ENCODE measurements at places on chromosomes 7 and 10.

- no peak for DNase-seq
These were observed 96.0 kb downstream of the GATA3 start for GRCh38 chr10:8150401-8150905.

DNA sequence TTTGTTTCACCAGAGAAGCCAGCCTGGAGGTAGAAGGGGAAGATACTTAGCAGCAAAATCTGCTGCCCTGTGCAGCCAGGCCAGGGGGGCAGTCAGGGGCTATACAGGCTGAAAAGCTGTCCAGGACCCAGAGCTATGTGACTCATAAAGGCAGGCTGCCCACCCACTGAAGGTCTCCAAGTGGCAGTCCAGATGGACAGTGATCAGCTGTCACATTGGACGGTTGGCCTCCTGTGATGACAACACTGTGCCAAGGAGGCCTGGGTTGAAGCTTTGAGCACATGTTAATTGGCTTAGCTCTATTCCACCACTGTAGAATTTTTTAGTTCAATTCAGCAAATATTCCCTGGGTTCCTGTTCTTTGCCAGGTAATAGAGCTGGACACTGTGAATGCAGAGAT is 577.3 kb upstream of the GALNT17 start:
- DNase-seq, result no peak

DNA sequence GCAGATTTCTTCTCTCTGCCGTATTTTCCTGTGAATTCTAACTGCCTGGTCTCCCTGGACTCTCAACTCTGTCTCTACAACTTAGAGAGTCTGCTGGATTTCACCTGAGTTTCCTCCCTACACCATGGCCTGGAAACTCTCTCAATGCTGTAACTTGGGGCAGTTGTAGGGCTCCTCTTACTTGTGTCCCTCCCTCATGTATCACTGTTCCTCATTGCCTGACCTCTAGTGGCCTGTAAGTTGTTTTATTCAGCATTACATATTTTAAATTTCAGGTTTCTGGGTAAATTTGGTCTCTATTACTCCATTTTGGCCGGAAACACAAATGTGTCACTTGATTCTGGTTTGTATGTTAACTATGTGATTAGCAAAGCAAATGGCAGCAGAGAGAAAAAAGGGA is 70.9 kb downstream of the DYNC1I1 start:
- DNase-seq, result peak; percentile 7

DNA sequence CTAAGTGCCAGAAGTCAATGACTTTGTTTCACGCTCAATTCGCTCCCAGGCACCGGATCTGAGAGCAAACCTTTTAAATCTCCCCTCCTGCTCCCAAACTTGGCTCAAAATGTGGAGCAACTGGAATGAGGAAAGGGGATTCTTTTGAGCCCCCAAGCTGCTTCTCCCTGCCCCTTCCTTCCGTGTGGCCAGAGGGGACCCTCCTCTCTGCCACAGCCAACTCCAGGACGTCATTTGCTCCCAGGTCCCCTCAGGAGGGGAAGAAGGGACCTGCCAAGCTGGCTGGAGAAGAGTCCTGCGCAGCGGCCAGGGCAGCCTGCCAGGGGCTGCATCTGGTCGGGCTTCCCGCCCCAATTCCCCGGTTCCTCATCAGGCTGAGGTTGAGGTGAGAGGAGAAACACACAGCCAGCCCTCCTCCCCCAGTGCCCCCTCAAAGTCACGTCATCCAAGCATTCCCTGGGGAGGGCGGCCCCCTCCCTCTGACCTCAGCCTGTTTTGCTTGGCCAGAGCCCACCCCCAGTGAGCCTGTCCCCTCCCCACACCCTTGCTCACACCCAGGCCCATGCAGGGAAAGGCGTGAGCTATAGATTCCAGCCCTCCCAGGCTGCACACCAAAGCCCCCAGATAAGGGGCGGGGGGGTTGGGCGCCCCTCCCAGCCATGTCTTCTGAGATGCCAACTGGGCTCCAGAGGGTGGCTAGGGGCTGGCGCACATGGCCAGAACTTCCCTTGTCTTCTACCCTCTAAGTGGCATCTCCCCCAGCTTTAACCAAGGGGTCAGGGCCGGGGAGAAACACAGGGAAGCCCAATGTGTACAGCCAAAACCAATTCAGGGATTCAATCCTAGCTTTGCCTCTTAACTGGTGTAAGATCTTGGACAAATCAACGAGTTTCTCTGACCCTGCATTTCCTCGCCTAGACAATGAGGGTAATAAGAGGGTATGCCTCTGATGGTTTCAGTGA is 35.0 kb downstream of the SH3PXD2A start:
- peak; percentile 12 for DNase-seq

DNA sequence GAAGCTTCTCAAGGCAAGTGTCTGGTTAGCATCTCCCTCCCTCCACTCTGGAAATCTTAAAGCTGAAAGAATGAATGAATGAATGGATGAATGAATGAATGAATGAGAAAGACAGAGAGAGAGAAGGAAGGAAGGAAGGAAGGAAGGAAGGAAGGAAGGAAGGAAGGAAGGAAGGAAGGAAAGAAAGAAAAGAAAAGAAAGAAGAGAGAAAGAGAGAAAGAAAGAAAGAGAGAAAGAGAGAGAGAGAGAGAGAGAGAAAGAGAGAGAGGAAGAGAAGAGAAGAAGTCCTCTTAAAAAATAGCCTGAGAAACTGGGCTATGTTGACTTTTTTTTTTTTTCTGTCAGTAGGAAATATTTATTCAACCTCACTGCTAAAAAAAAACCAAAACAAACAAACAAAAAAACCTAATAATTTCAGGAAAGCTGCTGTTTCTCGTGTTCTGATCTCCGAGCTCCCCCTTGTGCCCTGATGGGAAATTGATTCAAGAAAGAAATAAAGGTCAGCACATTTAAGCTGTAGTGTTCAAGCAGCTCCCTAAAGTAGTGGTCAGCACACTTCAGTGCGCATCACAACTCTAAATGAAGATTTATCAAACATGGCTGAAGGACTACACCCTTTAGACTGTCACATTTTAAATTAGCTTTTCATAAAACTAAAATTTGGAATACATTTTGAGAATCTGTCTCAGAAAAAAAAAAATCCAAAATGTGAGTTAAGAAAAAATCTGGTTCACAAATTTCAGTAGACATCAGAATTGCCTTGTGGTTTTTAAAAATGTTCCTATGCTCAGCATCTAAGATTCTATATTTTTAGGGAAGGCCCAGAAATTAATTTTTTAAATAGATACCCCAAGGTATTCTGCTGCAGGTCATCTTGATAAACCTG is 154.3 kb downstream of the ELAPOR2 start:
- peak; percentile 39 for DNase-seq

GRCh38 chr7:13414661-13415107 is 574.8 kb downstream of the ETV1 start:
- no peak for DNase-seq

DNA sequence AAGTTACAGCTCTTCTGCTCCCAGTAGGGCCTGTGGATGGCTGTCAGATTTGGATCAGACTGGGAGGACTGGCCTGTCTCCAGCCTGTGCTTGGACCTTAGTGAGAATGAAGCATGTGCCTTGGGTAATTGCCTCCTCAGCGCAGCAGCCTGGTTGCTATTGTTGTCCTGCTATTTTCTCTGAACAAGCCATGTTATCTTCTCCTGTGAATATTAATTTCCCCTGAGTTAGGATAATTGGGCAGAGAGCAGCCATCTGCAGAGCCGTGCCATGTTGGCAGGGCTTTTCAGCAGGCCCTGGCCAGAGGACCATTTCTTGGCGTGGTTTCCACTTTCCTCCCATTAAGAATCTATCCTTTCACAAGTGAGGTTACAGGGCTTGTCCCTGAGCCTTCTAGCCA is 497.3 kb downstream of the SORCS3 start:
- DNase-seq, result no peak

GRCh38 chr7:89182116-89182515 is 386.6 kb upstream of the TEX47 start:
- no peak for DNase-seq

DNA sequence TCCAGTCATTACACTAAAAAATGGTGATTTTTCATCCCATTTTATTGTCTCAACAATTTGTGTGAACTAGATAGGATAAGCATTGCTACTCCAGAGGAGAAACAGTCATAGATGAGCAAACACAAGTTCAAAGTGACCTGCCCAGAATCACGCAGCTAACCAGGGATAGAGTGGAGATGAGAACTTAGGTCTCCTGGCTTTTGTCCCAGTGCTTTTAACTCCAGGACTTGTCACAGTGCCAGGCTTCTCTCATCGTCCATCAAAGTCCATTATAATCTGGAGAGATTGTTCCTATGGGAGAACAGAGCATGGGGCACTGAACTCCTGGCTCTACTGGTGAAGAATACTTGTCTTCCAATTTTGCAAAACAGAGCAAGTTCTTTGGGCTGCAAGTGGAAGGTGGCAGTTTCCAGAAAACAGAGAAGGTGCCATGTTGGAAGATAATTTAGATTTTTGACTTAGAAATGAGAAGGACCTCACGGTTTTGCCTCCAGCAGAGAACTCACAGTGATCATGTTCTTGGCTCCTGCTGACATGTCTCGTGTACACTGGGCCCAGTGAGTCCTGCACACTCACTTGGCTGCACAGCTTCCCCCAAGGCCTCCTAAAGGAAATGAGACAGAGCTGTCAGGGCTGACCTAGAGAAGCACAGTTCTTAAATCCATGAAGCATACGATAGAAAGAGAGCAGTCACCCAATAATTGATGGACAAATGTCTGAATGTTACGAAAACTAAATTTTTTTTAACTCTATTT is 322.9 kb upstream of the NRP1 start:
- no peak for DNase-seq
